ENCODE measurements at places on chromosomes 3 and 15. TPM values are rescaled to one million over a fixed set of nuclear protein-coding genes. Genes with fewer than 3 reads are reported as not detected.

SERINC4 gene
- total RNA-seq: 0.44 TPM

ST3GAL6 gene
- total RNA-seq: 2.3 TPM

COLQ gene
- 0.79 TPM for total RNA-seq

RBPMS2 gene
- 1.3 TPM for total RNA-seq

FAM43A gene
- total RNA-seq: 7.2 TPM

CCDC39 gene
- not detected for total RNA-seq

NR2E3 gene
- total RNA-seq: 0.64 TPM

GOLGA8M gene
- total RNA-seq: not detected

C3orf20 gene
- not detected for total RNA-seq

GHSR gene
- total RNA-seq: not detected

ATP1B3 gene
- 374 TPM for total RNA-seq

SLC6A20 gene
- 4.2 TPM for total RNA-seq

CPLX3 gene
- total RNA-seq: not detected

DUOXA1 gene
- total RNA-seq: 0.88 TPM

ATP13A5 gene
- total RNA-seq: 0.37 TPM

STAC gene
- 0.42 TPM for total RNA-seq

Data from colonic mucosa (tissue), 4 donors.